ENCODE measurements at places on chromosomes 1 and 21.

DNA sequence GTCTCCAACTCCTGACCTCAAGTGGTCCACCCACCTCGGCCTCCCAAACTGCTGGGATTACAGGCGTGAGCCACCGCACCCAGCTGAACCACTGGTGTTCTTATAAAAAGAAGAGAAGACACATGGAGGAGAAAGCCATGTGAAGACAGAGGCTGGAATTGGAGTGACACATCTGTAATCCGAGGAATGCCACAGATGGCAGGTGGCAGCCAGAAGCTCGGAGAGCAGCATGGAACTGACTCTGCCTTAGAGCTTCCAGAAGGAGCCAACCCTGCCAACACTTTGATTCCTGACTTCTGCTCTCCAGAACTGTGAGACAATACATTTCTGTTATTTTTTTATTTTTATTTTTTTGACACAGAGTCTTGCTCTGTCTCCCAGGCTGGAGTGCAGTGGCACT lies 59.0 kb upstream of the ATP2B4 start:
- DNase-seq = no peak

- no peak for DNase-seq
Observed at GRCh38 chr1:119626011-119626545, 22.0 kb downstream of the ZNF697 start.

GRCh38 chr1:230878591-230878990 lies 10.3 kb upstream of the C1orf198 start:
- no peak for DNase-seq

- no peak for DNase-seq
Observed at GRCh38 chr1:221097479-221098281, 218.4 kb downstream of the HLX start.

- no peak for DNase-seq
Observed at GRCh38 chr1:54046671-54047383, 6.2 kb downstream of the TMEM59 start.

DNA sequence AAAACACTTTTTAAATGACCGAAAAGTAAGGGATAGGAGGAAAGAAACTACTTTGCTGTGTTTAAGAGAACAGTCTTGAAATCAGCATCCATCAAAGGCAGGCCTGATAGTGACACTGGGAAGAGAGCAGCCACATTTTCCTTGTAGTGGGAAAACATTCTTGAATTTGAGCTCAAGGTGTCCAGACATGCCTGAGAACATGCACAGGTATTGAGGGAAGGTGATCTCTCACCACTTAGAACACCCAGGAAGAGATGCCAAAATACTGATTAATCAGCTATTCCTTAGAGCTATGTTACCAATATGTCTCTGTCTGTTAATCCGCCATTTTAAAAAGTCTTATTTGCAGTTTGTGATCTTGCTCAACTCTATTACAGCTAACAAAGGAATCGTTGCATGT lies 25.9 kb downstream of the IL12RB2 start:
- DNase-seq = no peak

DNA sequence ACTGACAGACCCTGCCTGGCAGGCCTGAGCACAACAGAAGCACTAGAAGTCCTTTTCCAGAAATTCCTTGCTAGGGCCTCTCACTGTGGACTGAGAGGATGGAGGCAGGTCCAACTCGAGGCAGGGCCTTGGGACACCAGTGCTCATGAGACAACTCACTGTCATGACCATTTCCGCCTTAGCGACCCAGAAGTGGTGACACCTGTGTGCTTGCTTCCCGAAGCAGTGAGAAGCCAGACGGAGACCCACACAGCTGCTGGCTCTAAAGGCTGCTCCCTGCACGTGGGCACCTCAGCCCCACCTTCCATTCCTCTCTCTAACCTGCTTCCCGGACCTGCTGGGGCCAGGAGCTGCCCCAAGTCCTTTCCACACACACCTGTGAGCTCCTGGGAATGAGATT lies 33.0 kb downstream of the KCNC4 start:
- DNase-seq = no peak

DNA sequence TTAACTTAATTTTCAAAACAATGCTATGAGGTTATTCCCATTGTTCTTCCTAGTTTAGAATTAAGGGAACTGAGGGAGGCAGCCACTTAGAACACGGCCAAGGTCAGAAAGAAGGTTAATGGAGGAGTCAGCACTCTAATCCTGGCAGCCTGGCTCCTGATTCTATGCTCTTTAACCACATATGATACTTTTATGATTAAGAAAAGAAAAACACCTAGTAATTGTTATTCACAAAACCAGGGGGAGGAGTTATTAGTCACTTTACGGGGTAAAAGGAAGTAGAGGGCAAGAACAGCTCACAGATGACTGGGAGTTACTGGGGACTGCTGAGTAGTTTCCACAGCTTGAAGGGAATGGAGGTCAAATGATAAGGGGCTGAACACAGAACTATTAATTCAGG lies 38.6 kb downstream of the GADD45A start:
- no peak for DNase-seq

- DNase-seq = no peak
Observed at GRCh38 chr1:246254854-246255253, 252.2 kb downstream of the SMYD3 start.

- DNase-seq = no peak
Observed at GRCh38 chr1:212477680-212478466, 45.2 kb downstream of the NENF start.

DNA sequence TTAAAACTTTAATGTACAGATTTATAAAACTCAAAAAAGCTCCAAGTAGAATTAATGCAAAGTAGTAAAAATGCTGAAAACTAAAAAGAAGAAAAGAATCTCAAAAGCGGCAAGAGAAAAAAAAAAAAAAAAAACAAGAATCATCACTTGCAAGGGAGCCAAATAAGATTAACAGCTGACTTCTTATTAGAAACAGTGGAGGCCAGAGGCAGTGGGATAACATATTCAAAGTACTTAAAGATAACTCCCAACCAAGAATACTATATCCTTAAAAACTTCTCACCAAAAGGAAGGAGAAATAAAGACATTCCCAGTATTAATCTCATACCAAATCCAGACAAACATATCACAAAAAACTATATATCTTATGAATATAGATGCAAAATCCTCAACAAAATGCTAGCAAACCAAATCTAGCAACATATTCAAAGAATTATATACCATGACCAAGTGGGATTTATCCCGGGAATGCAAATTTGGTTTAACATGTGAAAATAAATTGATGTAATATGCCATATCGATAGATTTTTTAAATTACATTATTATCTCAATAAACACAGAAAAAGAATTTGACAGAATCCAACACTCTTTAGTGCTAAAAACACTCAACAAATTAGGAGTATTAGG lies 62.7 kb downstream of the CAMK2N1 start:
- no peak for DNase-seq

DNA sequence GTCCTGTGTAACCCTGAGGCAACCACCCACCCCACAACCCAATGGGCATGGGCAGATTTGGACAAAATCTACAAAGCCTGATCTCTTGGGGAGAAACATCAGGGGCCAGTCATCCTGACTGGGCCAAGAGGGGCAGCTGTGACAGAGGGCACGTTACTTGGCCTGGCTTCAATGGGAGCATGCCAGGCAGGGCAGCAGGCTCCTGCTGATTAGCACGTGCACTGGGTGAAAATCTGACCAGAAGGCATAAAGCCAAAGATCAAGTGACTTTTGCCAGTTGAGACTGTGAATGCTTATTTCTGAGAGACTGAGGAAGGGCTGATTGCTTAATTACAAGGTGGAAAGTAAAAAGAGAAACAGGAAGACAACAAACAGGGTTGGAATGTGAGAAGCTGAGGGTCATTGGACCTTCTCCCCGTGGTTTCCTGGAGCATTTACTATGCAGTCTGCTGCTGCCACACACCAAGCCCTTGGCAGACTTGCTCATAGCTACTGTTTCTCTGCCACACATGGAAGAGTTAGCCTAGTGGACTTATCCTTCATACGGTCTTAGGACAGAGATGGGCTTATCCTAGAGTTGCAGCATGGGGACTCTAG lies 39.8 kb upstream of the TNR start:
- no peak for DNase-seq

DNA sequence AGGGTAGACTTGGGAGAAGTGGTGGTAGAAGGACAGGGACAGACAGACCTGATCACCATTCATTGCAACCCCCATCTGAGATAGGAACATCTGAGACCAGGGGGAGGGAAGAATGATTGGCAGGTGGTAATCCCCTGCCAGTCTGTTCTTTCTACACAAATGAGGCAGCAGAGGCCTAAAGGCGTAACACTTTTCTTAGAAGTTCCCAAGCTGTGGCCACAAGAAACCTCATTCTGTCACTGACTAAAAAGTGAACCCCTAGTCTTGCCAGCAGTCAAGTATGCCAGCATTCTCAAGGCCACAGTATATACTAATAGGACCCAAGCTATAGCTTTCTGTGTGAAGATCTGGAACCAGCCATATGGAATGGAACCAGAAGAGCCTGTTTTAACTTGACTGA lies 638.0 kb downstream of the KCNT2 start:
- no peak for DNase-seq

DNA sequence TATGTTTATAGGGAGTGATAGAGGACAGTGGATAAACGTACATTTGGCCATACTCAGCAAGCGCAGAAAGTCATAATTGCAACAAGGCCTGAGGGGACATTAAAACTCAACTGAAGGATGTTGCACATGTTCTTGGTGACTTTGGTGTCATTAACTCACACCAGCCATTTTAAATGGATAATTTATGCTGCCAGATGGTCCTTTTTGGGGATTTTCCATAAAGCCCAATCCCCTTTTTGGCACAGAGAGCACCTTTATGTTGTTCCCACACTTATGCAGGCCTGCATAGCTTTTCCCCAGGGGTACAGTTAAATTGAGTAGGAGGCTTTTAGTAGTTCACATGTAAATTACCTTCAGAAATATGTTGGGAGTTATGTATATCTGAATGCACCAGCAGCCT lies 279.6 kb downstream of the NFIA start:
- DNase-seq = no peak

DNA sequence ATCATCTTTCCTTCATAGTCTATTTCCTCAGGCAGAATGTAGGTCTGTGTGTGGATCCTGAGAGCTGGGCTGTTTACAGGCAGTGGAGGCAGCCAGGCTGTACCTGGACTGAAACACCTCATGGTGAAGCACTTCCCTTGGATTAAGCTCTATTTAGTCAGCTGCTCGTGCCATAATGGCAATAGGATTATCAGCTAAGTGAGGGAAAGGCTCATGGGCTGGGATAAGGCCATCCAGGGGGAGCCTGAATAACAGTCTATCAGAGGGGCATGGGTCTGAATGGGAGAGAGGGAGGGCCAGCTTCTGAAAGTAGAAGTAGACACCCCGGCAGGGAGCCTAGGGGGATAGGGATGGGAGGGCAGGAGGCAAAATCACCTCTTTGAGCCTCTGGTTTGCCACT lies 8.3 kb downstream of the RNASEL start:
- no peak for DNase-seq

DNA sequence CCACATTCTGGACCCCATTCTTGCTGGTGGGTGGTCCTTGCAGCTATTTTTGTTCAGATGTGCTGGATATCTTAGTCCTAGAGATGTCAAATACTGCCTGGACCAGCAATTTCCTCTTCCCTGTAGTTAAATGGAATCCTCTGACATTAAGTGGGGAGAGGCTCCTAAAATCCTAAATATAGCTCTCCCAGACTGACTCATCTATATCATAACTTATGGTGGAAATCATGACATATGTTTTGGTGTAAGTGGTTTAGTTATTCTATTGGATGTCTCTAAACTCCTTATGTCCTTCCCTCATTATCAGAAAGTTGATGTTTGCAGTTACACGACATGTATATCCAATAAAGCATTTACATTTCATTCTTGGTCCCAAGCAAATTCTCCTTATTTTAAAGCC lies 73.1 kb downstream of the KCNJ6 start:
- no peak for DNase-seq

DNA sequence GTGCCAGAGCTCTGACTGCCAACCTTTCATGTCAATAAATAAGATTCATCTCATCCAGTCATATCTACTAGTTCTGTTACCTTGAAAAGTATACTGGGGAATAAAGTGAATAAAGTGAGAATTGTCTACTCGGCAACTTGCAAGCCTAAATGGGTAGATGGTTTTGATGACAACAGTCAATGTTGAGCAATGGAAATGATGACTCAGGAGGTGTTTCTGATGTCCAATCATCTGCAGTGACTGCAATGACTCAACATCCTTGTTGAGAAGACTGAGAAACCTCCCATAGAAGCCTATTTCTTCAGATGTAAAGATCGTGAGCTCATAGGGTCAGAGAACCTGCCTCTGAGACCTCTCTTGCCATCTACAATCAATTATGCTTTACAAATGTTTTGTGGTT lies 276.4 kb downstream of the SPATA17 start:
- DNase-seq = no peak

DNA sequence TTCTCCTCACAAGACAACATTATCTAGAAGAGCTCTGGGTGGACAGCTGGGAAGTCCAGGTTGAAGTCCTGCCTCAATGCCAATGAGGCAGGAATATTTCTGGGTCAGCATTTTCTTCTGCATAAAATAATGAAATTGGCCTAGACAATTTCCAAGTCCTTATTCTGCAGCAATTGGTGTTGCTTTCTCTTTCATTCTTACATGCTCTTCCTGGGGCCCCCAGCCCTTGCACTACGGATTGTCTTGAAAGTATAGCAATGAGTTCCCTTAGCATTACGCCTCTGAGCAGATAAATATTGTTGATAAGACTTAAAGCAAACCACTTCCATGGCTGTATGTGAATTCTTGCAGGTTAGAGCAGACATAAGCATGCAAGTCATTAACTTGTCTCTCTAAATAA lies 188.5 kb downstream of the TGFBR3 start:
- peak; percentile 25 for DNase-seq

GRCh38 chr21:41703857-41704501 lies 62.9 kb downstream of the RIPK4 start:
- DNase-seq = no peak

GRCh38 chr21:42061195-42061985 lies 9.7 kb upstream of the UMODL1 start:
- peak; percentile 27 for DNase-seq

GRCh38 chr21:15968776-15969310 lies 239.1 kb downstream of the USP25 start:
- DNase-seq = no peak

DNA sequence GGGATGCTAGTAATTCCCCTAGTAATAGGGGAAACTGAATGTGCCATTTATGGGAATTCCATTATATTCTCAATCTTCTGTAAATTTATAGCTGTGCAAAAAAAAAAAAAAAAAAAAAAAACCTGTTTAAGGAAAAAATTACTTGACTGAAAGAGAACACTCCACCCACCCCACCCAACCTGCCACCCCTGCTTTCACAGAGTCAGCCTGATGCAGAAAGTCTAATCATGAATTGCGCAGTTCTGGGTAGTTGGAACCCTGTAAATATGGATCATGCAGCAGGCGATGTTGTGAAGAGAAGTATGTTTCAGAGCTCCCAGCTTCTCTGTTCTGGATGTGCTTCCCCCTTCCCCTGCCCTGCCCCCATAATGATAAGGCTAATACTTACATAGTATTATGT lies 19.6 kb upstream of the LAMC2 start:
- no peak for DNase-seq

- DNase-seq = no peak
Observed at GRCh38 chr1:204367956-204368355, 8.2 kb upstream of the PLEKHA6 start.

- no peak for DNase-seq
Observed at GRCh38 chr1:203402629-203403337, 51.9 kb upstream of the FMOD start.

Data from activated naive CD8-positive, alpha-beta T cell treated with anti-CD3 and anti-CD28 coated beads, Interleukin-2, amount 50 U/mL, for 24 hours (primary cell).